ENCODE measurements at places on chromosomes 5 and 9. TPM values are rescaled to one million over a fixed set of nuclear protein-coding genes. Genes with fewer than 3 reads are reported as not detected.

DNA sequence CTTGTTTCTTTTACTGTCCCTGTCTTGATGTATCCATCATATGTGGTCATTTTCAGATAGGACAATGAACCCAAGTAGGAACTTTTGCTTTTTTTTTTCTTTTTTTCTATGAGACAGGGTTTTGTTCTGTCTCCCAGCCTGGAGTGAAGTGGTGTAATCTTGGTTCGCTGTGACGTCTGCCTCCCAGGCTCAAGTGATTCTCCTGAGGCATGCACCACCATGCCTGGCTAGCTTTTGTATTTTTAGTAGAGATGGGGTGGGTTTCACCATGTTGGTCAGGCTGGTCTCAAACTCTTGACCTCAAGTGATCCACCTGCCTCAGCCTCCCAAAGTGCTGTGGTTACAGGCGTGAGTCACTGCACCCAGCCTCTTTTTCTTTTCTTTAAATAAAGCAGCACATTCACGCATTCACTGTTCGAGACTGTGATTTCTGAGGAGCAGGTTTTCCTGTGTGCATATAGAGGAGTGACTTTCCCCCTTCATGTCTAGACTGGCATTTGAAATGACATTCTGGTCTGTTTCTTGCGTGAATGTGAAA is 448.5 kb downstream of the KDM4C start:
- no peak for DNase-seq

GRCh38 chr5:111655169-111655924 is 101.6 kb downstream of the NREP start:
- DNase-seq, result no peak

DNA sequence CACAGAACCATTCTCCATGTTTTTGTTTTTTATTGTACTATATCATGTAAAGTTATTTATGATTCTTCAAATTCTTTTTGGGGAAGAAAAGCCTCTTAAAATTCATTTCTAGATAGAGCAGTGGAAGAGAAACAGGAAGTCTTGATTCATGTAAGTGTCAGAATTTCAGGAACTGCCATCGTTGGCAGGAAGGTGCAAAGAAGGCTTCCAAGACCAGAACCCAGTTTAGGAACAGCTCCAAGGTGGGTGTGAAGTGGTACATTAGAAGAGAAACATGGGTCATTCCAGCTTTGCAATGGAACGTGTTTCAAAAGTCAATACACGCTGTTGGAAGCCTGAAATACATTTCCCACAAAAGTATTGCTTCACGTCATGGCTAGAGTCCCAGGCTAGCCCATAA is 14.8 kb downstream of the SAXO1 start:
- no peak for DNase-seq

DNA sequence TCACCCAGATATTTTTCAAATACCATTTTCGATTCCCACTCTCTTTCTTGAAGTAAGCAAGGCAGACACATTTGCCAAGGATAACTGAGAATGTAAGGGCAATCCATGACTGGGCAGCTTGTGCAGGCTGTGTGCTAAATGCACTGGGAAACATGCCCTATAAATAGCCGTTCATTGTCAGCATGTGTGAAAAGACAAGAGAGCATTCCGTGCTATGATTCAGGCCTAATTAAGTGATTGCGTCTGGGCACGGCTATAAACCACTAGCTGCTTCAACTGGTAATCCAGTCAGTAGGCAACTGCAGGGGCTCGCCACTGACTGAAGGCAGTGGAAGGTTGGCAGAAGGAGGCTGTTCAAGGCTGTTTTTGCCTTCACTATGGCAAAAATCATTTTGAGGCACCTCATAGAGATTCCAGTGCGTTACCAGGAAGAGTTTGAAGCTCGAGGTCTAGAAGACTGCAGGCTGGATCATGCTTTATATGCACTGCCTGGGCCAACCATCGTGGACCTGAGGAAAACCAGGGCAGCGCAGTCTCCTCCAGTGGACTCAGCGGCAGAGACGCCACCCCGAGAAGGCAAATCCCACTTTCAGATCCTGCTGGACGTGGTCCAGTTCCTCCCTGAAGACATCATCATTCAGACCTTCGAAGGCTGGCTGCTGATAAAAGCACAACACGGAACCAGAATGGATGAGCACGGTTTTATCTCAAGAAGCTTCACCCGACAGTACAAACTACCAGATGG is at the start of gene HSPB3:
HSPB3 (plus strand) TSS at position 287 of the 745 bp plus-strand sequence; CDS start at position 378, 91 bp downstream.
- DNase-seq, result no peak

GRCh38 chr5:180803181-180804128 is 849 bp upstream of the MGAT1 start:
- no peak for DNase-seq

GRCh38 chr9:4514252-4515128 is 24.2 kb downstream of the SLC1A1 start:
- no peak for DNase-seq

GRCh38 chr5:137782984-137783536 is 28.9 kb upstream of the HNRNPA0 start:
- no peak for DNase-seq

DNA sequence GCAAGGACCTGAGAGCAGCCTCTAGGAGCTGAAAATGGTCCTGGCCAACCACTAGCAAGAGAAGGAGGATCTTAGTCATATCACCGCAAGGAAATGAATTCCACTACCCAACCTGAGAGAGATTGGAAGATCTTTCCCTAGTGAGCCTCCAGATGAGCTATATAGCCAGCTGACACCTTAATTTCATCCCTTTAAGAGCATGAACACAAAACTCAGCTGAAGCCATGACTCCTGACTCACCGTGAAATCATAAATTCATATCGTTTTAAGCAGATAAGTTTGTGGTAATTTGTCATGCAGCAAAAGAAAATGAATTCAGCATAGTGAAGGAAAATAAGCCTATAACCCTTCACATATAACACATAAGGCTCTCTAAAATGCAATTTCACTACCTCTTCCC is 23.5 kb downstream of the MAPKAP1 start:
- no peak for DNase-seq

DNA sequence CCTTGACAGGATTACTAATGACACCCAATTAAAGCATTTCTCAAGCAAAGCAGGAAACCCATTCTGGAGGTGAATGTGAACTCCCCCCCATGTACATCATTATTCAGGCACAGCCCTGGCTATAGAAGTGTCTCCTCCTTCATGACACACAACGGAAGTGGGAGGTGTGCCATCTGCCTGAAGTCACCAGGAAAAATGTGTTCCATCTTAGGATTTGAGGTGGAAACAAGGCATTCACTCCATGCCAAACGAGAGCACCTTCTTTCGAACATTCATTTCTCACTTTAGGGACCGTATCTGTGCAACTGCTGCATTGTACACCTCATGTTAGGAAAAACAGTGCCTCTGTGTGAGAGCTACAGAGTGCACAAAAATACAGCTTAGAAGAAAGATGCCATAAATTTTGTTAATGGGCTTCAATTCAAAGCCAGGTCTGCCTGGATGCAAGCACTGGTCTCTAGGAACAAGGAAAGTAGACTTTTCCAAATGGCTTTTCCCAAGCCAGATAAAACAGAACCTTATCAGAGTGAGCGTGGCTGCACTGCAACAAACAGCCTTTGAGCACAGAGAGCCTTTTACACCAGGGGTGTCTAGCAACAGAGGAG is 19.4 kb downstream of the GOLM1 start:
- DNase-seq, result peak; percentile 78

- DNase-seq, result no peak
Observed at GRCh38 chr9:114484215-114484853, 20.9 kb downstream of the WHRN start.

DNA sequence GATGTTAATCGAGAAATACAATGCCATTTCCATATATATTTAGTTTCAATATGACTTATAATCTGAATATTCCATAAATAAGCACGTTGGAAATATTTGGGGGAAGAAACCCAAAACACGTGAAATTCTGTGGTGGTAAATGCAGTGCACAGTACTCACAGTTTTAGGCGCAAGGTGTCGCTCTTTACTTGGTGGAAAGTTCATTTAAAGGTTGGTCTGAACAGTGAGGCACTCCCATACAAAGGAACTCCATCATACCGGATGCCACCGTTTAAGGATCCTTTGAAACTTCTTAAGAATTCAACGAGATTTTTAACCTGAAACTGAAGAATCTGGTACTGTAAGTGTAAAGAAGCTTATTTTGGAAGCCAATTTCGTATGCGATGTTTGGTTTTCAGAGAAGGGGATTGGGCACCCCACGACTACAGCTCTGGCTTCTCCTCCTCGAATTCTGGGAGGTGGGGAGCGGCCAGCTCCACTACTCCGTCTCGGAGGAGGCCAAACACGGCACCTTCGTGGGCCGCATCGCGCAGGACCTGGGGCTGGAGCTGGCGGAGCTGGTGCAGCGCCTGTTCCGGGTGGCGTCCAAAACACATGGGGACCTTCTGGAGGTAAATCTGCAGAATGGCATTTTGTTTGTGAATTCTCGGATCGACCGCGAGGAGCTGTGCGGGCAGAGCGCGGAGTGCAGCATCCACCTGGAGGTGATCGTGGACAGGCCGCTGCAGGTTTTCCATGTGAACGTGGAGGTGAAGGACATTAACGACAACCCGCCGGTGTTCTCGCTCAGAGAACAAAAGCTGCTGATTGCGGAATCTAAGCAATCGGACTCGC is at the start of gene PCDHA11:
PCDHA11 (plus strand) TSS at position 237 of the 834 bp plus-strand sequence; CDS start at position 384, 147 bp downstream.
- peak; percentile 1 for DNase-seq

SPAG8 gene
- 5.5 TPM for polyA plus RNA-seq

HAND1 gene
- polyA plus RNA-seq, result not detected

QRFP gene
- 0.40 TPM for polyA plus RNA-seq
